ENCODE measurements at places on chromosomes 2 and 18.

GRCh38 chr2:74149570-74150319 is 2.0 kb upstream of the BOLA3 start:
- DNase-seq, result no peak

GRCh38 chr2:221448844-221449390 is 123.2 kb downstream of the EPHA4 start:
- DNase-seq, result no peak

- no peak for DNase-seq
These were observed 664 bp downstream of the CCT4 start for GRCh38 chr2:61887717-61888266.

GRCh38 chr2:58429014-58429875 is 188.1 kb upstream of the FANCL start:
- DNase-seq, result no peak

DNA sequence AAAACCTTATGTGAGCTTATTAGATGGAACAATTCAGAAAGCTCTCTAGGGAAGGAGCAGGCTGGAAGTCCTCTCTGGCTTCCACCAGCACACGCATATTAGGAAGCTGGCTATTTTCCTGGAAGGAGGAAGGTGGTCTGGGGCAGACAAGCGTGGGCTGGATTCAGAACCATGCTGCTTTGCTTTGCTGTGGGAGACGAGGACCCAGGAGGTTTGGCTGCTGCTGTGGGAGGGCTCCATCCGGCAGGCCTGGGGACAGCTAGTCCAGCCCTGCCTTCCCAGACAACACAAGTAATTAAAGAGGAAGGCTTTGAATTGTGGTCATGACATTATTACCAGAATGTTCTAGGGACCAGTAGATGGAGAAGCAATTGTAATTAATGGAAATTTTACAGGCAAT is 238.8 kb upstream of the MYT1L start:
- DNase-seq, result no peak

GRCh38 chr2:19894134-19894792 is 7.5 kb downstream of the TTC32 start:
- DNase-seq, result no peak

DNA sequence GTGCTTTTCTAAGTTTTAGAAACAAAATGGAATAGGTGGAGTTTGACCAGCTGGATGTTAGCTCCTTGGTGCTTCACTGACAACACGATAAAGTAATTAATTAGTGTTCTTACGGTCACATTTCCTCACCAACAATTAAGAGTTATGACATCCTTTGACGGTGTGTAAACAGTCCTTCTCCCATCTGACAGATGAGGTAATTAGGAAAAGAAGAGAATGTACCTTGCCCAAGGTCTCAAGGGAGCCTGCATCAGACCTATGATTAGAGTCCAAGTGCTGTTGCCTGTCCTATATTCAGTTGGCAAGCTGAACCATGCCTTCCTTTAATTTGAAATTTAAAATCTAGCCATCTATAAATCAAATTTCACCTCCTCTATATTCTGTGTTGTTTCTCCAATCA is 48.3 kb upstream of the STK17B start:
- DNase-seq, result no peak

- DNase-seq, result no peak
These were observed 33.4 kb upstream of the SLC9A2 start for GRCh38 chr2:102585847-102586404.

DNA sequence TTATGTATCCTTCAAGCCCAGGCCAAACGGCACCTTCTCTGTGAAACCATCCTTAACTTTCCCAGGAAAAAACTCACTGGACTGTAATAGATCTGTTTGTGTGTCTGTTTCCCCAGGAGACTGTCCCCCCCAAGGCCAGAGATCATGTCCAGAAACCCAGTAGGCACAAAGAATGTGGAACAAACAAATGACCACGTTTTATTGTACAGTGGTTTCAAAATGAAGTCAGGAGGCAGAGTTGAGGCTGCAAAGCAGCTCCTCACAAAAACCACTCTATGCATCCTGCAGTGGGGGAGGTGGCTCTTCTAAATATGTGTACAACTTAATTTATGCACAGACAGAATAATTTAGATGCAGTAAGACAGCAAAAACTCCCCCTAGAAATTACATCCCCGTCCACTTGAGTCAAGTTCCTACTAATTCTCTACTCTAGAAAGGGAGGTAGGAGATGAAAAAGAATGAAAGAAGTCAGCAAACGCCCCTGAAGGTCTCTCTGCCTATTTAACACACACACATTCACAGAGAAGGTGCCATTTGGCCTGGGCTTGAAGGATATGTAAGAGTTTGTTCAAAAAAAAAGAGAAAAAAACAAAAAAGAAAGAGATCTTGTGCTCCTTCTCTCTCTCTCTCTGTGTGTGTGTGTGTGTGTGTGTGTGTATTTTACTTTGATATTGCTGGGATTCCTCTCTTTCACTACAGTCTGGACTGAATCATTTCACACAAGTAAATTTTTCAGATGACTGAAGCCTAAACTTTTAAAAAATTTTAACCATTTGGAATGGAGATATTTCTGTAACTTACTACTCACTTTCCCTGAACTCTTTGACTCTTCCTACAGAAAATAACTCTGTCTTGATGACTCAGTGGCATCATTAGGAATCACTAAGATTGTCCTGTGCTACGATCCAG is 19.5 kb downstream of the BCL2 start:
- no peak for DNase-seq

DNA sequence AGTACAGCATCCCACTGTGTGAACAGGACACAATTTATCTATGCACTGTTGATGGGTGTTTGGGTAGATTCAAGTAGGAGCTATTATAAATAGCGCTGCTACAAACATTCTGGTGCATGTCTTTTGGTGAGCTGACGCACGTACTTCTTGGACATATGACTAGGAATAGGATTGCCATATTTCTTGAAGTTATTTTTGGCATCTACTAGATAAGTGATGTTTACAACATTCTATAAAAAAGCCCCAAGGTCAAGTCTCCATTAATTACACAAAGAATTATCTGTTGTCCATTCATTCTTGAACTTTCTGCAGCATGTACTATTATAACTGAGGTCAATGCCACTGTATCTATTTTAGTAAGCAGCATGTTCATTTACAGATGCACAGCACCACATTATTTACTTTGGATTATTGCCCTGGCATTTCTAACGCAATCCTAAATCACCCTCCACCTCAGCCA is 225.5 kb upstream of the TMEM200C start:
- DNase-seq, result no peak

DNA sequence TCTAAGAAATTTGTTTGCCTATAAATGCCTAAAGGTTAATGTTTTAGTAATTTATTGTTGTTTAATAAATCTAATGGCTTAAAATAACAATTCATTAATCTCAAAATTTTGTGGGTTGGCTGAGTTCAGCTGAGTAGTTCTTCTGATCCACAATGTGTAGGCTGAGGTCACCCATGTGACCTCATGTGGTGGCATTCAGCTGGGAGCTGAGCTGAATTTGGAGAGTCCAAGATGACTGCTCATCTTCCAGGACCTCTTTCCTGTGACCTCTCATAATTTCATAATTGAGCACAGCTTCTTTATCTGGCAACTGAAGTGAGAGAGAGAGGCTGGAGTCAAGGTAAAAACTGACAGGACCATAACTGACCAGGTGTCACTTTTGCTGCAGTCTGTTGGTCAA is 132.4 kb downstream of the TXNL1 start:
- no peak for DNase-seq

DNA sequence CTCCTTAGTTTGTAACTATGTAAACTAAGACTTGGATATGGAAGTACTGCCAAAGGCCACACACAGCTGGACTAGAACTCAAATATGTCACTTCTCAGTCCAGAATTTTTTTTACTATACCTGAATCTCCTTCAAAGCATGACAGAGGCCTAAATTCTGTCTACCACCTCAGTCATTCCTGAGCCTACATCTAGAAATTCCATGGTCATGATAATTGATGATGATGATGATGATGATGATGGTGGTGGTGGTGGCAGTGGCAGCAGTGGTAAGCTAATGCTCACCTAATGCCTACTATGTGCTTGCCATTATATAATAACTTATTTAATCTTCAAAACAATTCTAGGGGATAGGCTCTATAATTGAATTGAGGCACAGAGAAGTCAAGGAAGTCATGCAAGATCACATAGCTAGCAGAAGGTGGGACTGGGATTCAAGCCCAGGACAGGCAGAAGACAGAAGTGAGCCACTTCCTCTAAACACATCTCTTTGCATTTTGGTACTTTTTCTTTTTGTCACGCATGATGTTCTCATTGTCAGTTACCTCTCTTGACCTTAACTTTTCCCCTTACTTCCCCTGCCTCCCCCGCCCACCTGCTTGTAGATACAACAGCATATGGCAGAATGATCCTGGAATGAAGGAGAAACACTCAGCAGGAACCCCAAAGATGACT is 539.3 kb downstream of the TNS1 start:
- no peak for DNase-seq

DNA sequence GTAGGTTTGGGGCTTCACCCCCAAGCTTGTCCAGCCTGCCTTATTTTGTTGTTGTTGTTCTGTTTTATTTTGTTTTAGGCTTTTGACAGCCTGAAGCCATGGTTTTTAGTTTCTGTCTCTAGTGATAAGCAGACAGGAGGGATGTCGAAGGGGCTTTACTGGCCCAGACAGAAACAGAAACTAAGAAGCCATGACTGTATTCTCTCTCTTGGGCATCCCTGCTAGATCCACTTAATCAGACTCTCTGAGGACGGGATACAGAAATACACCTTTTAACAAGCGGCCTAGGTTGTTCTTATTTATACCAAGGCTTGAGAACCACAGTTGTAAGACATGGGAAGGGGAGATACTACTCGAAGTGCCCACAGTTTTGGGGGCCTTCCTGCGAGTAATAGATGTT is 330.9 kb downstream of the SLC8A1 start:
- no peak for DNase-seq

DNA sequence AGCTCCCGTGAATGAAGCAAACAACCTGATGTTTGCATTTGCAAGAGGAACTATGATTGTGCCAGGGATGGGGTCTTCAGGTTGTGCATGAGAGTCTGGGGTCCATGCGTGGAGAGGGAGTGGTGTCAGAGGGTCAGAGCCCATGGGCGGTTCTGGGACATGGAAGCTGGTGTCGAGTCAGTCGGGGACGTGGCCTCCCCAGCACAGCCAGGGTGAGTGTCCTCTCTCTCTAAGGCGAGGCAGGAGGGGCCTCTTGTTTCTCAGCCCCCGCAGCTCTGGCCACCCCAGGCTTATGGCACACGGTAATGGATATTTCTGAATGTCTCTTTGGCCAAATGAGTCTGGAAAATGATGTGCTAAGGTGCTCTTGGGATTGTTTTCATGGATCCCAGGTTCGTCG is 118.6 kb downstream of the RTP5 start:
- DNase-seq, result no peak

- no peak for DNase-seq
These were observed 269.4 kb upstream of the CHAC2 start for GRCh38 chr2:53498210-53498609.

DNA sequence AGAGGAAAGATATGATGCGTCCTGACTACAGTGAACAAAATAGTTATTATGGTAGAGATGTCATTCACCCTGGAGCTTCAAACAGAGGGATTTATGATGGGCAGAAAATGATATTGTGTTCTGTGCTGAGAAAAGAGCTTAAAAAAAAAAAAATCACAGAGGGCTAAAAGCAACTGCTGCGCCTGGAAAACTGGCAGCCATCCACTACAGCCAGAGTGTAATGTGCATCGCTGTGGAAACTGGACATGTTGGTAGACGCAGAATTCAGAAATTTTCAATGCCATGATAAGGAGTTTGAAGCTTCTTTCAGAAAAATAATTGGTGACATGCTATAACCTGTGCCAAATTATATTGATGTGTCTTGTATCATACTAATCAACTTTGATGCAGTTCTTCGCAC is 122.9 kb upstream of the SOX11 start:
- no peak for DNase-seq

DNA sequence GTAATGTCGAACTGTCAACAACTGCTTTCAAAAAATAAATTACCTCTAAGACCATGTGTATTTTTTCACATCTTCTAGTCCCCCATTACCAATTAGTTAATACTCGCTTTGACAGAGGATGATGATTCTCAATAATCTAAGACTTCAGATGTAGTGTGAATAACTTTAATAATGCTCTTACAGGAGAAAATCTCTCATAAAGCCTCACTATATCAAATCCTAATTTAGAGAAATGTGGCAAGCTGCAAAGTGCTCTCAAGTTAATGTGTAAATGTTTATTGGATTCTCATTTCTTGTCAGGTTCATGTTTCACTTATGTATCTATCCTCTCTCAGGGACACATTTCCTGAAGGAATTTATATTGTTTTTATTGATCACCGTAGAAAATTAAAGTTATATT is 223.9 kb downstream of the CDH7 start:
- no peak for DNase-seq

DNA sequence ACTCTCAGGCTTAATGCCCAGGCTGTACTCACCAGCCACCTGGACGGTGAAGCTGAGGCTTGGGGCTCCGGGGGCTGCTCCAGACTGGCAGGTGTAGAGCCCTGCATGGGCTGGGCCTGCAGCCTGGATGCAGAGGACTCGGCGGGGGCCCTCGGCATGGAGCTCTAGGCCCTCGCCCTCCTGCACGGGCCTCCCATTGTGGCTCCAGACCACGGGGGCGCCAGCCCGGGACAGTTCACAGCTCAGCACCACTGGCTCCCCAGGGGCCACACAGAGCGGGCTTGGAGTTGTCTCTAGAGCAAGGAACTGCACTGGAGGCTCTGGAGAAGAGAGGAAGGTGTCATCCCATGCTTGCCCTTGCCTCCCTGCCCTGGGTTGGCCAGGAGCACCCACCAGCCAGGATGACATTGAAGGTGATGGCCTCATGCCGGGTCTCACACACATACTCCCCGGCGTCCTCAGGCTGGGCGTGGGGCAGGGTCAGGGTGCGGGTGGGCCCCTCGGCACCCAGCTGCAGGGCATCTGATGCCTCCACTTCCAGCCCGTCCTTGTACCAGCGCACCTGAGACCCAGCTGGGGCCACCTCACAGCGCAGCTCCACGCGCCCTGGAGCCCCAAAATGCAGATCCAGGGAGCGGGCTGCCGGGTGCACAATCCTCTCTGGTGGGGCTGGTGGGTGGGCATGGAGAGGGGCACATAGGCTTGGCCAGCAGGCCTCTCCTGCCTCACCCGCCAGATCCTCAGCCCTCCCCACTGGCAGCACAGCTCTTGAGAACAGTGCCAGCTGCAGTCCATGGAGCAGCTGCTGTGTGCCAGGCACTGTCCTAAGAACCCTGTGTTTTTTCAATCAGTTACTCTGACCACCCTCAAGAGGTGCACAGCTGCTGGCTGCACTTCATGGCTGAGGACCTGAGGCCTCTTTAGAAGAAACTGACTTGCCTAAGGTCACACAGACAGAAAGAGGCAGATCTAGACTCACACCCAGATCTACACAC is 13.3 kb downstream of the OBSL1 start:
- DNase-seq, result no peak

- DNase-seq, result no peak
These were observed 846.9 kb upstream of the ACVR2A start for GRCh38 chr2:146997945-146998344.

- DNase-seq, result no peak
These were observed 257.0 kb downstream of the CLIP4 start for GRCh38 chr2:29372185-29372584.

- DNase-seq, result no peak
These were observed 37.0 kb upstream of the LYPD6B start for GRCh38 chr2:149001496-149001895.
